Cerebellar nuclear complex (tissue), 1 donor: ENCODE measurements at places on chromosomes 6 and 20.

GRCh38 chr6:11460837-11461661, 76.5 kb upstream of the TMEM170B start:
- no peak for DNase-seq

DNA sequence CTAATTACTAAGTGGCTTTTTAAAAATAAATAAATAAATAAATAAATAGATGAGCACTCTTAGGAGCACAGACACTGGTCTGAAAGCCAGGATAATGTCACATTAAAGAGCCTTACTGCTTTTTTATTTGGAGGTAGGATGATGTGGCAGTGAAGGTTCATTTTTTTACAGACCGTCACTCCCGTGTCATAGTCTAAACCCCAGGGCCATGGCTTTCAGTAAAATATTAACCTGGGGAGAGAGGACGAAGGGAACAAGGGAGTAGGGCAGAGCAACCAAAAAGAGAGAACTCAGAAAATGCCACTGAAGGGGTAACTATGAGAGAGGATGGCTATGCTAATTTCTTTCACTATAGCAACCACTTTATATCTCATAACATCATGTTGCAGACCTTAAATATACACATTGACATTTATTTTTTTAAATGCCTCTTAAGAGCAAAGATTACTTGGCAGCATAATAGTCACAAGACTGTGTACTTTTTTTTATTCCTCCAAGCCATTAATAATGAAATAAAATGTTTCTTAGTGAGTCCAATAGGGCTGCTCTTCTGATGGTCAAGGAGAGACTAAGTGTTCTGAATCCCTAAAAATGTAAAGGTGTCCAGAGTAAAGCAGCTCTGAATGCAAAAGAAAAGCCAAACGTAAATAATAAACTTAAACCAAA, 100.9 kb upstream of the SIM1 start:
- DNase-seq: no peak

- no peak for DNase-seq
Observed at GRCh38 chr20:48788486-48789072, 39.2 kb downstream of the PREX1 start.

DNA sequence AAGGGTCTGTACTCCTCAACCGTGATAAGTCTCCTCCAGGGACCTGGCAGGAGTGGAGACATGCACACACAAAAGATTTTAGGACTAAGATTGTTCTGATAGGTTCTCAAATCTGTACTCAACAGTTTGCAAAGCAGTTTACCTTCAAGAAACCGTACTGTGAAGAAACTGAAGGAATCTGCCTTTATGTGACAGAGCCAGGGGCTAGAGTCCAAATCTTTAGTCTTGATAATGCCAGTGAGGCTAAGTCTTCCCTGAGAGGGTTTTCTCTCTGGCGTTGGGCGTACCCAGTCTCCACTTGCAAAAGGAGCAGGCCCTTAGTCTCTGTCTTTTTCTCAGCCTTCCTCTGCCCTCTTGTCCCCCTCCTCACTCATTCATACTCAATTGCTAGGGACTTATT, 47.5 kb downstream of the RALY start:
- no peak for DNase-seq

DNA sequence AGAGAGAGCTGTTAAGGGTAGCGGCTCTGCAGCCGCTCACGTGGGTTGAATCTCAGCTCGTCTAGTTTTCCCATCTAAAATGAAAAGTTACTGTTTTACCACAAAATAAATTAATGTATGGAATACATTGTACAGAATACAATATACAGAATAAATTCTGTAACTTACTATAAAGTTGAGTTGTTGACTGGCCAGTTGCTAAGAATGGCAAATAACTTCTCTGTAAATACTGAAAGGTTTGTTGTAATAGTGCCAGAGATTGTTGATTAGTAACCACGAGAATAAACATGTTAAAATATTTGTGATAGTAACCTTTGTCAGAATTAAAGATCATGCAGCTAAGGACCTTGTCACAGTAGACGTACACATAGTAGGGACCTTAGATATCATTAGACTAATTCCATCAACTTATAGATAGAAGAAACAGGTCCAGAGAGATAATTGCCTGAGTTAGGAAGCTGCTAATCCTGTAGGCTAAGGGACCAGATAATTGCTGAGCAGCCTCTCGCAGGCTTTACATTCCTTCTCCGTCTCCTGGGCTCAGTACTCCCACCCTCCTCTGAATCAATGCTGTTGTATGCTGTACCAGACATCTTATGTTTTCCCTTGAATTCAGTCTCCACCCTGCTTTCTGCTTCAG, 544 bp upstream of the NRM start:
- no peak for DNase-seq

DNA sequence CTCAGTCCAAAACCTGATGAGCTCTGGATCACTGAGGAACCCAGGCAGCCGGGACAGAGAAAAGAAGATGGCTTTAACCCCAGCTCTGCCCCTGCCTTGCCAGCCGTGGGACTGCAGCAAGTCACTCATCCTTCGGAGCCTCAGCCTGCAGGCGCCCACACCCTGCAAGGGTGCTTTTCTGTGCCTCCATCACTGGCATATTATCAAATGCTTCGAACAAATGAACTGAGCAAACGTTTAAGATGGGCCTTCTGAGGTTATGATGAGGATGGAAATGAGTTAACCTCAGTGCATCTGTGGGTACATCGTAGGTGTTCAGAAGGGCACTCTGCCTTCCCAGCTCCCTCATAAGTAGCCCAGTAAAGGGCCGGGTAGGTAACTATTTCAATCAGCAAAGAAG, 79.0 kb downstream of the NFATC2 start:
- no peak for DNase-seq

DNA sequence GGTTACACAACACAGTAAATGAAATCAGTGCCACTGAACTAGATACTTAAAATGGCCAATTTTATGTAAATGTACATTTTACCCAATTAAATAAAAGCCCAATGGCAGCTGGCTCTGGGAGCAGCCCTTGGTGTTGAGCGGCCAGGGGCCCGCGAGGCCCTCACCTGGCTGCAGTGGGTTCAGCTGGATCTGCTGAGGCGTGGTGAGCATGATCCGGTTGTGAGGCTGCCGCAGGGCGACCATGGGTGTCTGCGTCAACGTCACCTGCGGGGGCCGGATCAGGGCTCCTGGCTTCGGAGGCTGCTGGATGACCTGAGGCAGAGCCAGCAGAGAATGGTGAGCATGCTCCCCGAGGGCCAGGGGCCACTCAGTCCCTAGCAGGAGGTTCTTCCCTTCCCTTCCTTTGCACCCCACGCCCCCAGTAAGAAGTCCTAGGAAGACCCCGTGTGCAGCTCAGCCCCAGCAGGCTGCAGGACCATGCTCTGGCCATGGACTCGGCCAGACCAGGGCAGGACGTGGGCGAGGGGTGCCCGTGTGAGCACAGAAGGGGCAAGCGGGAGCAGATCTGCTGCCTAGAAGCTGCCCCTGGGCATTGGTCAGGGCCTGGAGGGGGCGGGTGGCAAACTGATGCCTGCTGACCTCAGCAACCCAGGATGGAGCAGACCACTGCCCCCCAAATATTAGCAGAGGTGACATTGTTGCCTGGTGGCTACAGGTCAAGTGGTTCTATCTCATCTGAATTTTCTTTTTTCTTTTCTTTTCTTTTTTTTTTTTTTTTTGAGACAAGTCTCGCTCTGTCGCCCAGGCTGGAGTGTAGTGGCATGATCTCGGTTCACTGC, 61.9 kb downstream of the TAF4 start:
- DNase-seq: no peak

DNA sequence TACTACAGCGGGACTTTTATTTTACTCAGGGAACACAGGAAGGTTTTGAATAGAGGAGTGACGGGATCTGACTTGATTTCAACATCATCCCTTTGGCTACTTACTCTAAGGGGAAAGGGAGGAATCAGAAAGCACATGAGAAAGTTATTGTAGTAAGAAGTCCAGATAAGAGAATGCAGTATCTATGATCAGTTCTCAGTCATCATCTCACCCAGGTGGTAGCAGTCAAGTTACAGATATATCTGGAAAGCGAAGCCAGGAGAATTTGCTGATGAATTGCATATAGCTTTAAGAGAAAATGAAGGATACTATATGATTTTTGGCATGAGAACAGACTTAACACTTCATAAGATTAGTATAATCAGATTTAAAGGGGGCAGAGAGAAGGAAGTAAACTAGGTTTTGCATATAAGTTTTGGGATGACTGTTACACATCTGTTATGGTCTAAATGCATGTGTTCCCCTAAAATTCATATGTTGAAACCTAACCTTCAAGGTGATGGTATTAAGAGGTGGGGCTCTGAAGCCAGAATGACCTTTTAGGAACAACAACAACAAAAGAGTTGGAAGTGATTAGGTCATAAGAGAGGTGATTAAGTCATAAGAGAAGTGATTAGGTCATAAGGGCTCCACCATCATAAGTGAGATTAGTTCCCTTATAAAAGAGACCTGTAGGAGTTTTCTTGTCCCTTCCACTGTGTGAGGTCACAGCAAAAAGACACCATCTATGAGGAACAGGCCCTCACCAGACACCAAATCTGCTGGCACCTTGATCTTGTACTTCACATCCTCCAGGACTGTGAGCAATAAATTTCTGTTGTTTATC, 6.7 kb downstream of the RAD21L1 start:
- no peak for DNase-seq

- DNase-seq: no peak
Observed at GRCh38 chr6:124796464-124796970, 165.7 kb upstream of the RNF217 start.

DNA sequence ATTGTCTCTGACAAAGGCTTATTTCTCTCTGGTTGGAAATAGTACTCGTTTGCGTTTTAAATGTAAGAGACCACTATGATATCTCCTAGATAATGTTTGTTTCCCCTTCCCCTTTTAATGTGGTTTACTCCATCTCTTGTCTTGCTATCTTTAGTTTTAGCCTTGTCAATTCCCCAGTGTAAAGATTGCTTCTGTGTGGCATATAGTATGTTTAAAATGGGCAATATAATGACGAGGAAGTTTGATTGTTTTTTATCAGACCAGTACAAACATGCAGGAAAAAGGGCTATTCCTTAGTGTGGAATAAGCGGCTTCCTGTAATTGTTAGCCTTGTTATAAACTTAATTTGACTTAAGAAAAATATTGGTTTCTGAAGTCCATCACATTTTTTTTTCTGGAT, 3.1 kb downstream of the QKI start:
- no peak for DNase-seq

DNA sequence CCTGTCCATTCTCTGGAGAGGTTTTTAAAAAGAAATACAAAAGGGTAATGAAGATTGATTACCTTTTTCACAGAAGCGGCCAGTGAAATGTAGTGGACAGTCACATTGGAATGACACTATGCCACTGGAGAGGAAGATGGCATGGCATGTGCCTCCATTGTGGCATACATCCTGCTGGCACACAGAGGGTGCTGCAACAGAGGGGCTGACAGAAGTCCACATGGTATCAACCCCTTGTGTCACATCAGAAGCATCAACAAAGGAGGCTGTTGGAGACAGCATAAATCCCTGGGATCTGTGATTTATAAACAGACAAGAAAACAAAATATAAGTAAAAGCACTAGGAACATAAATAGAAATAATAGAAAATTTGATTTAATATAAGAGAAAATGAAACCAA, 594.9 kb downstream of the PHF3 start:
- no peak for DNase-seq

GRCh38 chr6:170393807-170394399, 87.3 kb downstream of the FAM120B start:
- DNase-seq: no peak

DNA sequence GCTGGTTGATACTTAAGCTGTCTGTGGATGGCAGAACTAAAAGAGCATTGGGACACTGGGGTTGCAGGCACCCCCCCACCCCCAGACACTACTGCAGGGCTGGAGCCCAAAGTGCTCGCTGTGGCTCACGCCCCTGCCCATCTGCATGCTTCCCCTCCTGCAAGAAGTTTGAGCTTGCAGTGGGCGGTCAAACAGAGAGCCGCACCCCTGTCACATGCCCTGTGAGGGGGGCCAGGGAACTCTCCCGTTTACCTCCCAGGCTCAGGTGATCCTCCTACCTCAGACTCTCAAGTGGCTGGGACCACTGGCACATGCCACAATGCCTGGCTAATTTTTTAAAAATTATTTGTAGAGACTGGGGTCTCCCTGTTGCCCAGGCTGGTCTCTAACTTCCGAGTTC, 63.3 kb downstream of the RIOK1 start:
- DNase-seq: no peak

DNA sequence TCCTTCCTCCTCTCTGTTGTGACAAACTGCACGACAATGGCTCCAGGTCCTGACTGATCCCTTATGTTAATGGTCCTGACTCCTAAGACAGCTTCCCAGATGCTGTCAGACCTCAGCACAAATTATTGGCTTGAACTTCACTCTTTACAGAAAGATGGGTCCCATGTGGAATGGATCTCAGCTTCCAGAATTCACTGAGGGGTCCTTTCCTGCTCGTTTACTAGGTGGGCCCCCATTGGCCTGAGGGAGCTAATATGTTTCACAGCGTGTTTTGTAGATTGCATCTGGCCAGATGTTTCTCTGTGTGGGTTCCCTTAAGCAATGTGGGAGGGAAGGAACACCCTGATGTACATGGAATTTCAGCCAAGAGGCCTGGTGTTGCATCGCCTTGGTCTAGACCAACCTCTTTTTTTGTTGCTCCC, 826.6 kb downstream of the MAFB start:
- DNase-seq: no peak

- DNase-seq: no peak
Observed at GRCh38 chr20:3697588-3698305, 14.7 kb downstream of the SIGLEC1 start.

- DNase-seq: no peak
Observed at GRCh38 chr6:32179766-32180405, 1.7 kb downstream of the RNF5 start.

GRCh38 chr20:46156065-46156464, 38.0 kb downstream of the CD40 start:
- DNase-seq: no peak

GRCh38 chr20:51374456-51374830, 168.1 kb downstream of the NFATC2 start:
- no peak for DNase-seq

DNA sequence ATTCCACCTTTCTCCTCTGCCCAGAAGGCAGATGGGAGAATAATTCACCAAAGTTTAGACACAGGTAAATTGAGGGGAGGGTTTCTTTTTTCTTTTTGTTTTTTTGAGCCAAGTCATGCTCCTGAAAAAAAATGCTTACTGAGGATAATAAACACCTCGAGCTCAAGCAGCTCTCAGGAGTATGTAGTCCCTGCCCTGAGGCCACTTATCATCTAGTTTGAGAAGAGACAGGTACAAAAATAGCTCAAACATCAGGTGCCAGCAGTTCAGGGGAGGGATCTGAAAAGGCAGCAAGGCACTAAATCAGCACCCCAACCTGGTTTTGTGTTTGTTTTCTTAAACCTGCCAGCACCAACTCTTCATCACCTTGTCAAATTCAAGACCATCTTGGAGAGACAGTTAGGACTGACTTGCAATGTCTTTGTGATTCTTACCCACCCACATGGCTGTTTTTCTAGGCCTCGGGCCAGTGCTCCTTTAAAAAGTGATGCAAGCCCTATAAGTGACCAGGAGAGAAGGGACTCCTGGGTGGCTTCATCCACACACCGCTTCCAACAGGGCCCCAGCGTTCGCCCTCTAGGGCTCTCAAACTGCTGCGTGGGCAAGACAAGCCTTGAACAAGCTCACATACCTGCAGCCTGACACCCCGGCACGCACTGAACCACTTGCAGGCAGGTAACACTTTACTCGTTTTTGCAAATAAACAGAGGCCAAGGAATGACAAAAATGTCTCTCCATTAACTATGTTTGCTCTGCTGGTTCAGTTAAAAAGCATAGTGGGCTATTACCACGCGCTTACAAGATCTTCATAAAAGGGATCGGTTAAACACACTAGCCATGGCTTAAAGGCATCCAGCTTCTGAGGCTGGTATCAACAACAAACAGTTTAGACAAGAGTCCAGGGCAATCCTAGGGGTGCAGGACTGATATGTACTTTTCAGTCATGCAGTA, 13.9 kb downstream of the JAG1 start:
- no peak for DNase-seq
